ENCODE measurements at places on chromosomes 5 and 9.
A peak's percentile ranks its signal among the peaks of the same experiment; 100 is the strongest.

- no peak for DNase-seq
Observed at GRCh38 chr9:95459851-95460517, 56.8 kb downstream of the PTCH1 start.

DNA sequence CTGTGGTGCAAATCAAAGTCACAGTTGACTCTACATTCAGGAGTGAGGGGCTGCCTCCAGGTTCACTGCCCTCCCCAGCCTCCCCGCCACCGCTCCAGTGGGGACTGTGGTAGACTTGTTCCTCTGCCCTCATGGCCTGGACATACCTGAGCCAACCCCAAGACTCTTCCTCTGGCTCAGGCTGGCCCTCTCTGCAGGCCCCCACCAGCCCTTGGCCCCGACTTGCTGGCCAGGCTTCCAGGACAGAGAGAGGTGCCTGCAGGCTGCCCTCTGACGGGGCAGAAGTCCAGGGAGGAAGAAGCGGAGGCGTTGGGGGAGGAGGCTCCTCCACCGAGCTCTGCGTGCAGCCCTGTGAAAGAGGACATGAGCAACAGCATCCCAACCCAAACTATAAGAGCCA, 2.8 kb upstream of the SARDH start:
- DNase-seq, result no peak

DNA sequence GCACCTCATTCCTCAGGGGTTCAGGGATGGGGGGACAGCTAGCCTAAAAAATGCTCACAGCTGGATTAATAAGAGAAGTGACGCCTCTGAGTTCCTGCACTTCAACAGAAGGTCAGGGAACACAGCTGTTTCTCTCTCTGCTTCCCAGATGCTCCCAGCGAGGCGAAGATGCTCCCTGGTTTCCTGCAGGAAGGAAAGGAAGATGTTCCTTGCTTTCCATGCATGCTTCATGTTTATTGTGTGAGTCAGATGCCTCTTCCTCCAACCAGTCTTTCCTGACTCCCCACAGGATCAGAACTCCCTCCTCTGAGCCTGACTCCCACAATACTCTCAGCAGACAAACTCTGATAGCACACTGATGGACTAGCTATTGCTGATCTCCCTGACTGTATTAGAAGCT, 71.9 kb downstream of the MFAP3 start:
- no peak for DNase-seq

DNA sequence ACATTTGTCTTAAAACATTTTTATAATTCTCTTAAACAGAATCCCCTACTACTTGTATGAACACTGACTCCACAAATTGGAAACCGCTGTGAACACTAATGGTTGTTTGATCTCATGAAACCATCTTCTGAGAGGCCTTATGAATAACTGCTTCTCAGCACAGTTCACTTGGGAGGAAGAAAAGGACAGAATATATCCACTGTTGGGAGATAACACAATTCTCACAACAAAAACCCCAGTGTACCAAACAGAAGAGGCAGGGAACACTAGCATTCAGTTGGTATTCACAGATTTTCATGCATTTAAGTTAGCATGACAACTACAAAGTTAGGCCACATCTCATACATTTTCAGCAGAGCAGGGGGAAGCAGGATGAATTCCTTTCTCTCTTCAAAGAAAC, 89.0 kb upstream of the SELENOP start:
- DNase-seq, result no peak

- DNase-seq, result no peak
Observed at GRCh38 chr5:142846406-142846805, 76.2 kb downstream of the ARHGAP26 start.

GRCh38 chr5:30932273-30933017, 261.0 kb upstream of the CDH6 start:
- no peak for DNase-seq

DNA sequence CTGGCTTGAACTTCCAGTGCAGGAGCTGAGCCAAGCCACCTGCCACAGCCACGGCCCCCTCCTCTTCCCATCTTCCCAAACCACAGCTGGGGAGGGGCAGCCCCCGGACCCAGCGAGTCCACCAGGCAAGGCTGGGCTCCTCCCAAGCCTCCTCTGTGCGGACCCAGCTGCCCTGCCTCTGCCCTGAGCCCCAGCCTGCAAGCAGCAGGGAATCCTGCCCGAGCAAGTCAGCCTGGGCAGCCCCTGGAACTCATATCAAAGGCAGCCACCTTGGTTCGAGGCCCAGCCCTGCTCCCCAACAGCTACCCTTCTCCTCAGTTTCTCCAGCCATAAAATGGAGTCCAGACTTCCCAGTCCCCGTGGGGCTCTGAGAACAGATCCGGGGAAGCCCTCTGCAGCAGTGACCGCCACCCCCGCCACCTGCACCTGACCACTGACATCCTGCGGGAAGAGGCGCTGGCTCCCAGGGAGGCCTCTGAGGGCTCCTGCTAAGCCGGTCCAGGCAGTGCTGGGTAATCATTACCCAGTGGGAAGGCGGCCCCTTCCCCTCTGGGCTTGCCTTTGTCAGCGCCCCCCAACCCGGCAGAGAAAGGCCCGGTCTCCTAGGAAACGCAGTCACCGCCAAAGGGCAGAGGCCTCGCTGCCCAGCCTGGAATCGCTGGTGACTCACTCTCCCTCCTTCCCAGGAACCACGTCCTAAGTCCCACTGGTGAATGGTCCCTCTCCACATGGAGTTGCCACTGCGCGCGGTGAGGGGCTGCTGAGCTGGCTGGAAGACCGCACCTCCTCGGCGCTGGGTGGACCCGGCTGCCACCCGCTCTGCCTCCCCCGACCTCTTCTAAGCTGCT, 1.5 kb downstream of the VAV2 start:
- DNase-seq, result peak; percentile 17

DNA sequence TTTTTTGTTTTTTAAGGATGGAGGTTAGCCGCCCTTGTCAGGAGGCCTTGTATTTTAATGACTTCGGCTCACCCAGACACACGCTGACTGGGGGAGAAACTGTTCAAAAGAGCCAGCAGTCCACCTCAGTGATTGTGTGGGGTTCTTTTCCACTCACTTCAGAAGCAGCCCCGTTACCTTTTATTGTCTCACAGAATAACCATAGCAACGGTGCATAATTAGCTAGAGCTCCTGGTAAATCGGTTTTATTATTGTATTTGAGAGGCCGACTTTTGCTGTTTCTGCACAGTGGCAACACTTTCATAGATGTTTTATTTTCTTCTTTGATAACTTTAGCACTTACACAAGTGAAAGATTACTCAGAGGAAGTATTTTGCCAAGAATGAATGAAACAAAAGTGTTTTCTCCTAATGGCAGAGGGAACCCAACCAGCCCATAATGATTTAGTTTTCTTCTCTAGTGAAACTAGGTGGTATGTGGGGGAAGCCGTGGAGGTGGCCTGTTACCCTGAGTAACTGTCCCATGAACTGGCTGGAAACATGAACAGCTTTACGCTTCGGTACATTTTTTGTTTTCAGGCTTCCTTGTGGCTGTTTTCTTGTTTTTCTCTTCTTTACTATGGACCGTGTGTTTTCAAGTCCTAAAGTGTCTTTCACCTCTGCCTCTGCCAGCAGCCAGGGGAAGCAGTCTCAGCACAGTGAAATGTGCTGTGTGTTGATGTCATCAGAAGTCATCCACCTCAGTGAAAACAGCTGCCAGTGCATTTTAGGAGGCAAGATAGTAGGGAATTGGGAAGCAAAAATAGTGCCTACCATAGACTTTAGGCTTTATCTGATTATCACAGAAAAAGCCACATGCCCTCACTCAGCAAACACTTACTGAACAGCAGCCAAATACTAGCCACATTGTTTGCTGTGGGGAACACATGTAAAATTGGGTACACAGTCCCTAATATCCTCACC, 414.7 kb downstream of the KDM4C start:
- no peak for DNase-seq

DNA sequence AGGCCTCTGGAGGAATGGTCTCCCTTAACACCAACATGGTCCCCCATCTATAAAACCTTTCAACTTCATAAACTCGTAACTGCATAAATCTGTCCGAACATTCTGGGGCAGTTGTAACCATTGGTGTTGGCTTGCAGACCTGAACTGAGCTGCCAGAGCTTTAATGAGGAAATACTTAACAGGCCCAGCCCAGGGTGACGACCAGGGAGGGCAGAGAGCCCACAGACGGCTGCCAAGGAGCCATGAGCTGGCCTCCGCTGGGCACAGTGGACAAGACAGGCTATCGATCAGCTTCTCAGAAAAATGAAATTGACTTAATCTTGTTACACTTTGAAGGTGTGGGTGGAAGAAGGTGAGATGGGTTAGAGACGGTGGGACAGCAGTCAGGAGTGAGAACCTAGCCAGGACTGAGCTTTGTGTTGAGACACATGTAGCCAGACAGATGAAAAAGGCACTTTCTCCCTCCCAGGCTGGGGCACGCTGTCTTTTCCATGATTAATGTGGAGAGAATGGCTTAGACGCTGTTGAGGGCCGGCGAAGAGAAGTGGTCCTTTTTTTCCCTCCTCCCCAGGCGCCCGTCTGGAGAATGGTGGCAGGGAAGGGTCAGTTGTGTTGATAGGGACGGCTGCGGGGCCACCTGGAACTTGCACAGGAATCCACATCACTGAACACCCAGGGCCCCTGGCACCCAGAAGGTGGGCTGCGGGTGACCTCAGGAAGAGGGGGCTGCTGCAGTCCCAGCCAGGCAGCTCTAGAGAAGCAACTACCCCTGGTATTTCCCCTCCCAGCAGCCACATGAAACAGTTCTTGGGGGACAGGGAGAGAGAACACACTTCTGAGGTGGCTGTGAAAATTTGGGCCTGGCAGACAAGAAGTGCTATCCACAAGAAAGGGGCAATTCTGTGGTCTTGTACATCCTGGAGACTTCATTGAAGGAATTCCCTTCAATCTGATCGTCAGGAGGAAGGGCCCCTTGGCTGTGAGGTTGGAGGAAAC, 27.3 kb upstream of the TCOF1 start:
- no peak for DNase-seq

GRCh38 chr5:100023536-100023935, 511.6 kb upstream of the FAM174A start:
- DNase-seq, result no peak

DNA sequence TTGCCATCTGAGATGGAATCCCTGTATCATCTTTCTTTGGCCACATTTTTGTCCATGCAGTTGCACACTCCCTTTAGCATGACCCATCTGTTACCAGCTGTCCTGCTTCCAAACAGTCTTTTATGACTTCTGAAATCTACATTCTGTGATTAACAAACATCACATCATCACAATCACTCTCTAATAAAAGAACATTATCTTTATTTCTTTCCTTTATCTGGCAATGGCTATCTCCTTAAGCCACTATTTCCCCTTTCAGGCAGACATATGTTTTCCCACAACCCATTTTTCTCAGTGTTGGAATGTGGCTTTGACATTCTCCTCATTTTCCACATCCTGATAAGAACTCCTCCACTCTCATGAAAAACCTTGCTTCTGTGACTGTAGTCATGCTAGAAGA, 141.0 kb downstream of the ST8SIA4 start:
- no peak for DNase-seq

GRCh38 chr5:73328640-73329039, 119.9 kb downstream of the FOXD1 start:
- no peak for DNase-seq

DNA sequence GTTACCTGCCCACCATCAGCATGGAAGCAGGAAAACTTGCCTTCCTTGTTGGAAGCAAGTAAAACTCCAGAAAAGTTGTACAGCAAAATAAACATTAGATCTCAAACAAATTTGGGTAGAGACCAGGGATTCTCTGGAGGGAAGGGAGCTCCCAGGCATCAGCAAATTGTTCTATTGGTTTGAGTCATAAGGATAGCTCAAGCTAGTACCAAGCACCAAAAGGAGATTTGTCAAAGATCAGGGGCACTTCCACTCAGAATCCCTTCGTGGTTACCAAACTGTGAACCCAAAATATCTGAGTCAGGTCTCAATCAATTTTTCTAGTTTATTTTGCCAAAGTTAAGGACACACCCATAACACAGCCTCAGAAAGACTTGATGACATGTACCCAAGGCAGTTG, 37.8 kb downstream of the DNAJB5 start:
- no peak for DNase-seq

GRCh38 chr5:91977579-91977978, 594.5 kb upstream of the ARRDC3 start:
- peak; percentile 72 for DNase-seq

GRCh38 chr9:135214054-135214640, 126.7 kb downstream of the OLFM1 start:
- no peak for DNase-seq

DNA sequence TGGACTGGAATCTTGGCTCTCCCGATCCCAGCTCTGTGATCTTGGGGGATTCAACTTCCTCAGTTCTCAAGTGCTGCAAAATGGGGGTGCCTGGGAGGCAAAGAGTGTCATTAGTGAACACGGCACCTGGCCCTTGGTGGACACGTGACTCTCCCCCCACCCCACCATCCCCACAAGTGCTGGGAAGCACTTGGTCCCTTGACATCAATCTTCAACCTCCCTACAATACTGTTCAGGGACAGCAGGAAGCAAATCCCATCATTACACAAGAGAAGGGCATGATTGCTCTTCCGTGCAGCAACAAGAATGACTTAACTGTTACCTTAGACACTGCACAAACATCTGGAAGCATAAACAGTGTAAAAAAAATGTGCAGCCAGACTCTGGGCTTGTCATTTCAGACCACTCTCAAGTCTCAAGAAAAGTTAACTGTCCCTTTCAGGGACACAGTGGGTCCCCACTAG, 61.4 kb downstream of the PSMB7 start:
- DNase-seq, result no peak

DNA sequence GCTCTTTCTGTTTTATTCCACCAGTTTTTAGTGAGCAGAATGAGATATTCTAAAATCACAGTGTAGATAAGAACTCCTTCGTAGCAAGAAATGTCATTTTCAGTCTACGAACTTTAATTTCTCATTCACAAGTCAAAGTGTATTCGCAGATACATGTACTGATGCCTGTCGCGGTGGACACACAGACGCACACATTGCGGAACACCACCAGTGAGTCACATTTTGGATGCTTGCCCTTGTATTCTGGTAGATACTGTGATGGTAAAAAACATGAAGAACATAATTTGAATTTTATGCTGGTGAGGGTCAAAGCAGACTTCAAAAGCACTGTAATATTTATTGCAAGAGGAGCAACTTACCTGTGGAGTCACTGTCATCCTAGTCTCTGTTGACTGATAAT, 4.7 kb upstream of the C9orf57 start:
- DNase-seq, result no peak

DNA sequence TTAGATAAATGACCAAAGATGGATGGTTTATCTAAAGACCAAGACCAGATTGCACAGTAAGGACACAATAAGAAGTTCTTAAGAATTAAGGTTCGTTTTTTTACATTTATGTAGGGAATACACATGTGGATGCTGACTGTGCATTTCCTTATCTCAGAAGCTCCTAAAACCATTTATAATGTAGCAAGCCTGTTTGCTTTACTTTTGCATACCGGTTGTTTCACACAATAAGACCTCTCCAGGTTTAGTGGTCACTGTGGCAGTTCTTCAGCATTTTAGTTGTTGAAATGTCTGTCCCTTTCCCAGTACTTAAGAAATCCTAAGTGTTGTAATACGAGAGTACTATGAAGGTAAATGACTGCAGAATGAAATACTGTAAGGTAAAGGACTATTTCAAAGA, 43.6 kb downstream of the BASP1 start:
- no peak for DNase-seq

Measured in NCI-H774 (cell line).